ENCODE measurements at places on chromosomes 2 and 18.

GRCh38 chr18:79952456-79952995 is 1.1 kb upstream of the SLC66A2 start:
- no peak overlapping the region for H3K27ac ChIP-seq
- no peaks in the 10 kb centered on the region for H3K27me3 ChIP-seq
- peak overlapping the region; percentile 78 for H3K4me3 ChIP-seq

DNA sequence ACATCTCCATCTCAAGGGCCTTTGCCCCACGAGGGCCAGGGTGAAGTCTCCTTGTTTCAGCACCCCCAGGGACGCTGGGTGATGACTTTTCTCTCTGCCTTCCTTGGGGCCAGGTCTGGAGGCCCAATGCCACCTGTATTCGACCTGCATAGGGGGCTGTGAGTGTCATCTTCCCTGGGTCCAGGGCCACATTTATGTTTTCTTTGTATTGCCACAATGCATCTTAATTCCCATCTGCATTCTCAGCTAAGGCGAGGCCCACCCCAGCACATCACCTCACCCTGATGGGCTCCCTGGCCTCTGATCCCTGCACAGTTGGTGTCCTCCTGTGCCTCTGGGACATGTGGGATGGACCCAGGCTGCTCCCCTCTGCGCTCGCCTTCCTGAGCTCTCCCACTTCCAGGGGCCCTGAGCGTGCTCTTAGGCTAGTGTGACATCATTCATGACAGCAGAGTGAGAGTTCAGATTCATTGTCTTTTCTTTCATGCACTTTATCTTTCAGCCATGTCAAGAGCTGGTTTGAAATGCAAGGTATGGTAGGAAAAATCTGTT is 122.0 kb upstream of the COPS8 start:
- no peaks in the 10 kb centered on the region for H3K27me3 ChIP-seq
- H3K4me1 ChIP-seq: peaks cover 15% of the 10 kb centered on the region
- no peak for DNase-seq

DNA sequence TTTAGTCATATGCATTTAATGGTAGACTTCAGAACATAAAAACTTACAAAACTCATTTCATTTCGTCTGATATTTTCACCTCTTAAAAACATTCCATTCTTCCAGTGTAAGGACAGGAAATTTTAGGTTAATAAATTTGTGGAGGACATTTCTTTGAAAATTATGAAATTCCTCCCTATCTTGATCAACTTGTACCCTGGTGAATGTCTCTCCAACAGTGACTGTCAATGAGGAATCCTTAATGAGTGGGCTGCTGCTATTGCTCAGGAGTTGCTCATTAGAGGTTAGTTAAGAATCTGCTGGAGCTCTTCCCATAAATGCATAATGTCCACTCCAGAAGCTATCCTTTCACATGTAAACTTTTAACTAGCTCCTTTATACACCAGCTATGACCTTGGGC is 69.1 kb downstream of the LRP1B start:
- no peak overlapping the region for H3K27ac ChIP-seq
- H3K4me1 ChIP-seq: no peaks in the 10 kb centered on the region
- no peaks in the 10 kb centered on the region for H3K27me3 ChIP-seq
- no peak for DNase-seq
- H3K4me3 ChIP-seq: no peak overlapping the region
- no peaks in the 10 kb centered on the region for H3K36me3 ChIP-seq

- no peak for DNase-seq
- H3K27ac ChIP-seq: no peak overlapping the region
Measured at GRCh38 chr2:8572712-8573233, 109.1 kb upstream of the ID2 start.

GRCh38 chr2:136966485-136966884 is 201.1 kb downstream of the THSD7B start:
- H3K4me3 ChIP-seq: no peak overlapping the region
- no peaks in the 10 kb centered on the region for H3K36me3 ChIP-seq
- H3K27me3 ChIP-seq: no peaks in the 10 kb centered on the region
- H3K27ac ChIP-seq: no peak overlapping the region
- DNase-seq: no peak
- H3K4me1 ChIP-seq: no peaks in the 10 kb centered on the region

DNA sequence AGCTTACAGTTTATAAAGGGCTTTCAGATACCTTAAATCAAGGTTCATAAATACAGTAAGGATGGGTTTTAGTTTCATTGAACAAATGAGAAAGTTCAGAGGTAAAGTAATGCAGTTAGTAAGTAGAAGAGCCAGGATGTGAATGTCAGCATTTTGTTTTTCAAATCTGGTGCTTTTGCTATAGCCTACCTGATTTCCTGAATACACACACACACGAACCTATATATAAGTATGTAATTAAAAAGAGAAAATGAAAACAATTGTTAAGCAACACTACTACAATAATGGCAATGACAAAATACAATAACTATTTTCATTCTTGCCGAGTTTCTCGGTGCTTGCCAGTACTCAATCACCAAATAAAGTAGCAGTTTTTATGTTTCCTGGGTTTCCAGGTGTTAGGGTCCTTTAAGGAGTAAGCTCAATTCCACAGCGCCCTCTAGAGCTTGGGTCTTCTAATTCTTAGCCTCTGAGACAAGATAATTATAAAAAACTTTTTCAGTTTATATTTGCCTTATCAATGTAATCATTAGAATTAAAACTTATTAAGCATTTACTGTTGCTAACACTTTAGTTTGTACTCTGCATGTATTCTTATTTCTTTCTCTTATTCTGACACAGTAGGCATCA is 512.9 kb upstream of the ACVR2A start:
- DNase-seq: peak; percentile 5
- H3K36me3 ChIP-seq: no peaks in the 10 kb centered on the region
- H3K4me1 ChIP-seq: no peaks in the 10 kb centered on the region
- H3K27me3 ChIP-seq: no peaks in the 10 kb centered on the region

Data from effector memory CD4-positive, alpha-beta T cell (primary cell).